ENCODE measurements at places on chromosomes 7 and 10.

GRCh38 chr7:8389593-8390261 is 43.7 kb upstream of the NXPH1 start:
- DNase-seq = no peak

GRCh38 chr7:151120896-151121295 is 34.6 kb downstream of the AGAP3 start:
- no peak for DNase-seq

- no peak for DNase-seq
Measured at GRCh38 chr7:132029369-132030085, 473.1 kb upstream of the PODXL start.

GRCh38 chr10:73887294-73888039 is 13.1 kb upstream of the CAMK2G start:
- peak; percentile 85 for DNase-seq

DNA sequence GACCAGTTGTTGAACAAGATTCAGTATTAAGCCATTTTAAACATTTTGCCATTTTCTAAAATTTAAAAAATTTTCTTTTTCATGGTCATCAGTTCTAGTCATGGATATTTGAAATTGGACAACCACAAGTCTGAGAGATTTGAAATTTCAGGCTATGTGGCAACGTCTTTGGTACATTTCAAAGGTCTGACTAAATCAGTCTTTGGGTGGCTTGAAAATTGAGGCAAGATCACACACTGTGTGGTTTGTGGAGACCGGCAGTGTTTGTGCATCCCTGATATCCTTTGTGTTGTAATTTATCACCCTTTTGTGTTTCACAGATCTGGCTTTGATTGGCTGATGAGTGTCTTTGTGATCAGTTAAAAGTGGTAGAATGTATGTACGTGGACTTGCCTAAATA is 35.7 kb downstream of the CCAR1 start:
- DNase-seq = no peak

DNA sequence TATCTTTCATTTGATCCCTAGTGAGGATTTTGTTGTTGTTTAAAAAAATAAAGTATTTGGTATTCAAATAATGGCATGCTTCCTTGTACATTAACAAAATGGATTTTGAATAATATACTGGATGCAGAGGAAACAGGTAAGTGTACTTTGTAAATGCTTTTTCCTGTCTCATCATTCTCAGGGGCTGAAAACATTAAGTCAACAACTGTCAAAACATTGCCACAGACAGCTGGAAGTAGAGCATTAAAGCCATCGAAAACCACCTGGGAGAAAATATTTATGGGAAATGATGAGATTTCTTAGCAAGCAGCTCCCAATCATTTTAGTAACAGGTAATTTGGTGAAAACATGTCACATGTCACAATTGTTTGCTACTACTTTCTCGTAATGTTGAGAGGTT is 10.7 kb downstream of the TAS2R39 start:
- no peak for DNase-seq

DNA sequence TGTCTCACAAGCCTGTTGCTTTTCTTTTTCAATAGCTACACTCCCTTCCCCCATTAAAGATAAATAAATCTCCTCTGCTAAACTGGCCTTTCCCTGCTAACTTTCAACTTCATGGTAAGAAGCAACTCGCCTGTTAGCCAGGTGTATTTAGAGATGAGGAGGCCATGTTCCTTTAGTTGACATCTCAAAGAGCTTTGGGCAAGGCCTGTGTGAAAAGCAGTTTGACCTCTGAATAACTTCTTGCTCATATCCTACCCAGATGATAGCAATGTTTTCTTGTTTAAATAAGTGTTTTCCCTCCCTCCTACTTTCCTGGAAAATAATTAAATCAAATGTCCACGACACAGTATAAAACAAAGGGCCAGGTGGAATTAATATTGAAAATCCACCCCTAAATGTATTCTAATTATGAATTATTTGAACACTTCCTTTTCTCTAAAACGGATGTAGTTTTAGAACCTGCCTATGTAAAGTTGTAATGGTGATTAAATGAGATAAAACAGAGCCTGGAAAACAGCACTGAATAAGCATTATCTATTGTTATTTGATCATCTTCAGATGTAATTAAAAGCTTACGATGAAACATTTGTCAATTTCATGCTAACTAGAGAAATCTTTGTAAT is 78.5 kb downstream of the HGF start:
- no peak for DNase-seq

DNA sequence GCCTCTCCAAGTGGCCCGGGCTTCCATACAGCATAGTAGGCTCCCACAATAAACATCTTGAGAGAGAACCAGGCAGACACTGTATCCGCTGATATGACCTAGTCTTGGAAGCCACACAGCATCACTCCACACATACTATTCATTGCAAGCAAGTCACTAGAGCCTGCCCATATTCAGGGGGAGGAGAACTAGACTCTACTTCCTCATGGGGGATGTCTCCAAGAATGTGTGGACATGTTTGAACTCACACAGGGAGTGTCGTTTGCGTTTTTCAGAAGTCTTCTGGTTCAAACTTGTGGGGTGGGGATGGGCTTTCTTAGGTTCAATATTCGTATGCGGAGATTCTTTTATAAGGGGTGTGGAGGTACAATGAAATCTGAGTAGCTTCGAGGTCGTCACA is 232.6 kb upstream of the HABP2 start:
- no peak for DNase-seq

DNA sequence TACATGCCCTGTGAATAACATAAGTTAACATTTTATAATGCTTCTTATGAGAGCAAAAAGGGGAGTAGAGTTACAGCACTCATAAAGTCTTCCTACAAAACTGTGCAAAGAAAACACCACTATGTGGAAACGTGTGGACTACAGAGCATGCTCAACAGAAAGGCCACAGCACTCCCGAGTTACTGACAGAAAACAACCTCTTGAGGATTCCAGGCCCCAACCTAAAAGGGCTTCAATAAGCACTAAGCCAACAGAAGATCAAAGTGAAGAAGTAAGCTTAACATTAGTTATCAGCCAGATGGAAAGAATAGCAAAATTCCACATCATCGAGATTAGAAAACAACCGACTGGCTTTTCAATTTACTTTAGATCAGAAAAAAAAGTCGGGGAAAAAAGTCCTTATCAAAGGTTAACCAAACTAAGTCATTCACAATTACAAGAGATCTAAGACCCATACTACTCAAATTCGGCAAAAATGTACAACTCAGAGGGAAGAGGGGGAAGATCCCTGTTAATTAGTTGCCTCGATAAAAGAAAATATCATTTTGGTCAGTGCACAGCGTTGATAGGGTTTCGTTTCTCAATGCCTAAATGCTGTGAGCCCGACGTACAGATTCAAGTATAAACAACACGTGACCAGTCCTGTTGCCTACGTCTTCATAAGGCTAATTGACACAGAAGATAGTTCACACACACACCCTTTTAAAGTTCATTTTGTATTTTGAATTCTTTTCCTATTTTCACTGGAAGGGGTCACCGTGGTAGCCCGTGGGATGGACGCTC is 1.4 kb downstream of the KBTBD2 start:
- DNase-seq = peak; percentile 31

DNA sequence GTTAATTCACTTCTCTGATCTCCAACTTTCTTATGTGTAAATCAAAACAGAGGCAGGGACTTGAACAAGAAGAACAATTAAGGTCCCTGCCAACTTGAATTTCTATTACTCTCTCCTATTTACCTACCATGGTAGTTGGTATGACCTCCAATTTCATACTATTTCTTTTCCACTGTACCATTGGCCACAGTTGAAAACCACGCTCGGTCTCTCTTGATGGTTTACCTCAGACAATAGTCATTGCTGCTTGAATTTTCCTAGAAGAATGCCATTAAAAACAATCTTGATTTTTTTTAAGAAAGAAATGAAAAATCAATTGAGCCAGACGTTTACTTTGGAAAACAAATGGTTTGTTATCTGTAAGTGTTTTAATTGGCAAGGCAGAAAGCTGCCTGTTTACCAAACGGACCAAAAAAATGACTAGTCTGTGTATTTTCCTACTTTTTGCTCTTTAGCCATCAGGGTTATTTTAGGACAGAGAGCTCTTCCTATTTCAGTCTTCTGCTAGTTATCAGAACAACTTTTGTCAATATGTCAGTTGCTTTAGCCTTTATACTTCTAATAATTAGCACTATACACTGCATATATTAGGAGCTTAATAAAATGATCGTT is 157.5 kb upstream of the PLXDC2 start:
- DNase-seq = no peak

- peak; percentile 29 for DNase-seq
Measured at GRCh38 chr10:373015-373414, 237.8 kb downstream of the ZMYND11 start.

- no peak for DNase-seq
Measured at GRCh38 chr7:151894111-151895007, 17.4 kb upstream of the PRKAG2 start.

DNA sequence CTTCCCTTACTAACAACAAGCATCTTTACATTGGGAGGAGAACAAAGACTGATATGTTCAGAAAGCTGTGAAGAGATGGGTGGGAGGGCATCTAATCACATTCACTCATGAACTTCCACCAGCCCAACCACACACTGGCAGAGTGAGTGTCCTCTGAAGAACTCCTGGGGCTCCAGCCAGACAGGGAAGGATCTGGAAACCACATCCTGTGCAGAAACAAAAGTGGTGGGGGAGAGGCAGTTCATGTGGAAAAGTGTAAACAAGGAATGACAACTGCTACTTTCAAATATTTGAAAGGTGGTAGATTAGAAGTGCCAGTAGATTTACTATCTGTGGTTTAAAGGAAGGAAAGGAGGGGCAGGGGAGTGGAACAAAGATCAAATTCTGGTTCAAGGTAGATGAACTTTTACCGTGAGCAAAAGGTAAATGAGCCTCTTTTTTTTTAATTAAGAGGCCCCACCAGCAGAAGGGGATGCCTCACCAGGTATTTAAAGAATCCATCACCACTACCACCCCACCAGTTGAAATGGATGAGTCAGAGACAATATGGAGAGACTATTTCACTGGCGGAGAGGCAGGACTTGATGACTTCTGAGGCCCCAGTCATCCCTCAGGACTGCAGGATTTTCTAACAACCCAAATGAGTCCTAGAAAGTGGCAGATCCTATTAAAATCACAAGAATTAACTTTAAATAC is 34.5 kb downstream of the GOT1 start:
- peak; percentile 85 for DNase-seq

- no peak for DNase-seq
Measured at GRCh38 chr10:132197271-132198067, 10.7 kb downstream of the DPYSL4 start.

DNA sequence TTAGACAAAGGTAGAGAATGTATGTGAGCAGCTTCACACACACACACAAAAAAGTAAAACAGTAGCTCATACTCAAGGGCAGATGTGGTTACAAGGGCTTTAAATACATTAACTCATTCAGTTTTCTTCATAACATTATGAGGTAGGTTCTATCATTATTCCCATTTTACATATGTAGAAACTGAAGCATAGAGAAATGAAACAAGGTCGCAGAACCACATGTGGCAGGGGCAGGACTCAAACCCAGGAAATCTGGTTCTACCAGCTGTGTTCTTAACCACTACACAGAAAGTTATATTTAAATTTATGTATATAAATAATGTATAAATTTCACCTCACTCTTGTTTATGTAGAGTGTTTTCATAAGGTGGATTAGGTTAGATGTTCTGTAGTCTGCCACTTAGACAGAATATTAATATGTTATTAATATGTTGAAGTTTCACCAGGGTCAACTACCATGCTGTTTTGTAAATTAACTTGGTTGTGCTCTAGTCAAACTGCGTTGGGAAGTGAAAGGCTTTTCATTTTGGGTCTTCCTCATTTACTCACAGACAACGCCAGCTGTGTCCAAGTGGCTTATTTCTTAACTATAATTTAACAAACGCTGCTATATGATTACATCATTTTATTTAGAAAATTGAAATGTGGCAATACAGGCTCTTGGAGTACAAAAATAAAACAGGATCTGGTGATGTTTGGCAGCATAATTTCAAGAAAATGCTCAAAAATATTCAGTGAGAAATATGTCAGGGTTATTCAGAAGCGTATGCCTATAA is 138.4 kb downstream of the MDFIC start:
- no peak for DNase-seq

DNA sequence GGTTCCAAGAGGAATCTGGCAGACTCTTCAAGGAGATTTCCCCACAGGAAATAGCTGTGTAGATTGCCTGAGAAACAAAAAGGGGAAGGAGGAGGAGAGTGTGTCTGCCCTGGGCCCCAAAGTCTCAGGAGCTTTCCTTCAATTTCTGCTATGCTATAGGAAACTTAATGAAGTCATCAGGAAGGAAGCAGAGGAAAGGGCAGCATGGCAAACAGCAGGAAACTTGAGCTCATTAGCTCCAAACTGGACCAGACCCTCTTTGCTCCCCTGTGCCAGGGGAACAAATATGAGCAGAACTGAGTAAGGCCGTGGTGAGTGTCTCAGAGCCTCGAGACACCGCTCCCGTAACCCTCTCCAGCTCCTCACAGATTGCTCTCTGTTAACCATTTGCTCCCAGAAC is 4.8 kb upstream of the KCNIP2 start:
- DNase-seq = no peak

GRCh38 chr7:35285799-35286198 is 31.9 kb upstream of the TBX20 start:
- no peak for DNase-seq

DNA sequence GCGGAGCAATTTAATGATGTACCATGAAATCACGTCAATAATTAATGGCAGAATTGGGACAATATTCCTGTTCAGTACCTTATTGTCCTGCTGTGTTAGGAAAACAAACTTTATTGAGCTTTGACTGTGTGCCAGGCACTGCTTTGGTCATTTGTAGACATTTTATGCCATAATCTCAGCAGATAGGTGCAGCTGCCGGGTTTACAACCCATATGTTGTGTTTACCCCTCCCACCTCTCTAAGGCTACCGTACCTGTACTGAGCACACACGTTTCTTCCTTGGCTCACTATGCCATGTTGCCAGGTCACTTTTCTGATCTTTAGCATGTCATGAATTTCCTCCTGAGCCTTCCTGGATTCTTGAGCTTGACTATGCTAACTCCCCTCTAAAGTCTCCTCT is 422.2 kb downstream of the PHTF2 start:
- DNase-seq = no peak

- DNase-seq = no peak
Measured at GRCh38 chr7:96241855-96242254, 80.0 kb downstream of the SLC25A13 start.

- no peak for DNase-seq
Measured at GRCh38 chr10:7889947-7890542, 71.7 kb downstream of the TAF3 start.

- DNase-seq = no peak
Measured at GRCh38 chr7:101783381-101784181, 33.8 kb upstream of the CUX1 start.

- no peak for DNase-seq
Measured at GRCh38 chr7:33922820-33923219, 17.5 kb downstream of the BMPER start.

GRCh38 chr7:17535776-17536175 is 237.3 kb downstream of the AHR start:
- DNase-seq = peak; percentile 52

DNA sequence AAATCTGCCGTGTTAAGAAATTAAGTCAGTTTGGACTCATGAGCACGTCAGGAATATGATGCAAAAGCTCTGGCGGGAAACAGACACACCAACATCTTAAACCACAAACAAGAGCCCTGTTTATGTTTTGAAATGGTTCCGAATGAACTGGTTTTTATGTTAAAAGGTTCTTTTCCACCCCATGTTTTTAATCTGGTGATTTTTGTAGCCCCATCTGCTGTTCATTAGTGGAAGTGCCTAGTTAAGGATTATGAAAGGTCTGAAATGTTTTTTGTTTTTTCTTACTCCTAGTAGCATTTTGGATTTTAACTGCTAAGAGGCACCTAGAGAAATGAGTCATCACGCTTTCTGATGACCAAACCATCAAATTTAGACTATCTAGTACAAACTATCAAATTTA is 404.1 kb upstream of the MKI67 start:
- no peak for DNase-seq
